ENCODE measurements at places on chromosomes 13 and 19.

DNA sequence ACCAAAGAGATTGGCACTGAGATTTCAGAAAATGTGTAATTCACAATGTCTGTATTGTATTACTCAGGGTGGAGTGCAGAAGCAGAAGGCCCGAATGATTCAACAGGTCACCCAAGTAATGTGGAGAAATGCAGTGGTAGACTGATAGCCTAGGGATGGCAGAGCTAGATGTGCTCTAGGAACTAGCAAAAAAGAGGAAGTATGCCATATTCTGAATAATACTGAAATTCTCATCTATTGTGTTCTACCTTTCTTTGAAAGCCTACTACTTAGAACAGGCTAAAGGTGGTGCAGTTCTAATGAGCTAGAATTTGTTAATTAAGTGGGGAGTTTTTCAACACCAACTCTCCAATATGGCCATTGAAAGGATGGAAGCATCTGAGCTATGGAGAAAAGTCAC, 1449.8 kb upstream of the MIR17HG start:
- no peak for DNase-seq

GRCh38 chr13:33353210-33353609, 67.7 kb upstream of the STARD13 start:
- no peak for DNase-seq

GRCh38 chr13:40390401-40390916, 276.0 kb downstream of the FOXO1 start:
- DNase-seq, result no peak

GRCh38 chr19:45881909-45882528, 3.9 kb downstream of the IRF2BP1 start:
- DNase-seq, result no peak

DNA sequence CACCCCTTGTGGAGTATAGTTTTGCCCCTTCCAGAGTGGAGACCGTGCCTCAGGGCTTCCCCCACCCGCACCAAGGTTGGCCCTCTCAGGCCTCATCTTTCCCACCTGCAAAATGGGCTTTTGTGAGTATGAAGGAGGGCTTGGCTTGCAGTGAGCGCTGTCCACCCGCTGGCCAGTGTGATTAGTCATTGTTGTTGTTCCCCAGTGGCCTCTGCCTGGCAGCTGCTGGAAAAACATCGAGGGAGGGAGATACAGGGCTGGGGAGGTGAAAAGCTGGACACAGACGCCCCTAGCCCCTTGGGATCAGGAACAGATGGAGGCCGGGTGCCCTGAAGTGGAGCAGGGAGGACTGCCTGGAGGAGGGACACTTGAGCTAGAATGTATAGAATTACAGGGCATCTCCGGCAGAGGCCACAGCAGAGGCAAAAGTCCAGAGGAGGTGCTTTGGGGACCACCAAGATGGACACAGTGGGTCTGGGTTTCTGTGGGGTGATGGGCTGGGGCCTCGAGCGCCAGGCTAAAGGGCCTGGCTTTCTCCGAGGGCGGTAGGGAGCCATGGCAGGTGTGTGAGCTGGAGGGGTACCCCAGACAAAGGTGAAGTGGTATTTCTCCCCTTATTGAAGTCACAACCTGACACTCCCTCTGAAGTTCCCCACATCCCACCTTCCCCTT, 3.9 kb upstream of the IL12RB1 start:
- no peak for DNase-seq

GRCh38 chr13:99995589-99996380, 14.2 kb downstream of the ZIC2 start:
- no peak for DNase-seq

All from fibroblast of upper back skin (primary cell).